Stimulated activated CD8-positive, alpha-beta memory T cell treated with anti-CD3 and anti-CD28 coated beads, Interleukin-2, amount 100 ng/mL, for 1 hour (primary cell): ENCODE measurements at places on chromosomes 11 and 22.

DNA sequence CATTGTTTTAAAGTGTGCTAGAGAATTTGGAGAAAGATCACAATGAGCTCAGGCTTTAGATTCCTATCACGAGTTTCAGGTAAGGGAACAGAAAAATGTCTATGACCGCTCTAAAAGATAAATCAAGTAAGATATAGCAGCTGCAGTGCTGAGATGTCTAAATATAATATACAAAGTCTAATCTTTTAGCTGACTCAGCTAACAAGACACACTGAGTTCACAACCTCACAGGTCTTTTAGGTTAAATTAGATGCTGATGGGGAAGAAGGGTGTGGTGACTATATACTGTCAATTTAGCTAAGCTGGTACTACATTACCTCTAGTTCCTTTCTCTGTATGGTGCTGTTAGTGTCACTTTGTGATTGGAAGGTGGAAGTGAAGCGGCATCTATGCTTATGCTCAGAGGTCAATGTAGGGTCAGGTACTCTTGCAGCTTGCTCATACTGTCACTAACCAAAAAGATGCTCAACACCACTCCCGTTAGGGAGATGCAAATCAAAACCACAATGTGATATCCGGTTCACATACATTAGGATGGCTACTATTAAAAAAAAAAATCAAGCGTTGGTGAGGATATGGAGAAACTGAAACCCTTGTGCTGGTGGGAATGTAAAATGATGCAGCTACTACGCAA, 283.5 kb downstream of the SWAP70 start:
- no peak for DNase-seq

GRCh38 chr22:27749597-27750225, 51.8 kb downstream of the MN1 start:
- no peak for DNase-seq

- no peak for DNase-seq
These were observed 95.3 kb upstream of the RCN1 start for GRCh38 chr11:31995525-31996094.

DNA sequence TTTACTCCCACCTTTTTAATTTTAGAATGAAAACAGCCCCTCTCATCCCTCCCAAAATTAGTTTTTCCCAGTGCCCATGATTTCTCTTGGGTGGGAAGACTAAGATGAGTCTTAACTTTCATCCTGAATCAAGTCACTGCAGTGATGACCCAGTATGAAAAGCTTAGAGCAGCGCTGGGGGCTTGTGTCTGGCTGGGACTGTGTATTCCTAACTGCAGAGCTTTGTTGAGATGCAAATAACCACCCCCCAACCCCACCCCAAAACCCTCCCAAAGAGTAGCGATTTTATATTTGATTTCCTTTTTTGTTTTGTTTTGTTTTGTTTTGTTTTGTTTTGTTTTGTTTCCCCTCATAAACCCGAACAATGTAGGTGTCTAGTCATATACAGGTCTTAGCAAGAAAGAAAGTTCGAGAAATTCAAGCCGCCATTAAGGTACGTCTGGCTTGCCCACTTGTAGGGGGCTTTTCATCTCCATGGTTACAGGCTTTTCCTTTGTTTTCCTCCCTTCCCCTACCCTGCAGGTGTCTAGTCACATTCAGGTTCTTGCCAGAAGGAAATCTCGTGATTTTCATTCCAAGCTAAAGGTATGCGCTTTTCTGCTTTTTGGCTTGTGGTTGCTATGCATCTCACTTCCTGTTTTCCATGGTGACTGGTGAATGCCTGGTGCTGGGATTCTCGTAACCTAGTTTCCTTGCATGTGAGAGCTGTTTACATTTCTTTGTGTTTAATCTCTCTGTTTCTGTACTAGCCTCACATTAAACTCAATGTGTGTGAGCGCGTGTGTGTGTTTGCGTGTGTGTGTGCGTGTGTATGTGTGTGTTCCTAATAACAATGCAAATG, 144.6 kb upstream of the RASSF10 start:
- no peak for DNase-seq

GRCh38 chr22:23292453-23293350, 112.4 kb downstream of the BCR start:
- DNase-seq = no peak

- DNase-seq = no peak
These were observed 164.6 kb upstream of the PDGFD start for GRCh38 chr11:104328512-104328907.

DNA sequence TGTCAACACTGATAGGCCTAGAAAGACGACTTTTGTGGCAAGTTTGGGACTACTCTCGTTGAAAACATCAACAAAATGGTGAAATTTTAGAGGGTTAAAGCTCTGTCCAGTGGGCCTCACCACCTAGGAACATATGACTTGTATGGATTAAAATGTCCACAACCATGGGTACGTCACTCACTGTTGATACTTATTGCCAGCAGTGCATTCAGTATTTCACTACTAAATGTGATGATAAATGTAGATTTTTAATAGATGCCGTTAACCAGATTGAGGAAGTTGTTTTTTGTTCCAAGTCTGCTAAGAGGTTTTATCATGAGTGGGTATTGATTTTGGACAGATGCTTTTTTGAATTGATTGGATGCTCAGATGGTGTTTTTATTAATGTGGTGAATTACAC, 33.7 kb downstream of the POLD3 start:
- DNase-seq = no peak

DNA sequence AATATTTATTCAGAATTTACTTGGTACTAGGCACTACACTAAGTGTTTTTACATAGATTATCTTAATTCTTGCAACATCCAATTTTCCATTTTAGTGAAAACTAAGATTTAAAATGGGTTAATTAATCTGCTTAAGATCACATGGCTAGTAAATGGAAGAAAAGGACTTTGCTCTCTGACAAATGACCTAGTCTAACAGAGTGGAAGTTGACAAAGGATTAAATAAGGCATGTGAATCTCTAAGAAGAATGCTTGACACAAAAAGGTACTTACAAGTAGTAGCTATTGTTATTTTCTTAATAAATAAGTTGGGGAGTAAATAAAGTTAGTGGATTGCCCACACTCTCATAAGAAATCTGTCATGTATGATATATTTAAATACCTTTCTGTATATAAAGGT, 584.8 kb downstream of the DLG2 start:
- no peak for DNase-seq

DNA sequence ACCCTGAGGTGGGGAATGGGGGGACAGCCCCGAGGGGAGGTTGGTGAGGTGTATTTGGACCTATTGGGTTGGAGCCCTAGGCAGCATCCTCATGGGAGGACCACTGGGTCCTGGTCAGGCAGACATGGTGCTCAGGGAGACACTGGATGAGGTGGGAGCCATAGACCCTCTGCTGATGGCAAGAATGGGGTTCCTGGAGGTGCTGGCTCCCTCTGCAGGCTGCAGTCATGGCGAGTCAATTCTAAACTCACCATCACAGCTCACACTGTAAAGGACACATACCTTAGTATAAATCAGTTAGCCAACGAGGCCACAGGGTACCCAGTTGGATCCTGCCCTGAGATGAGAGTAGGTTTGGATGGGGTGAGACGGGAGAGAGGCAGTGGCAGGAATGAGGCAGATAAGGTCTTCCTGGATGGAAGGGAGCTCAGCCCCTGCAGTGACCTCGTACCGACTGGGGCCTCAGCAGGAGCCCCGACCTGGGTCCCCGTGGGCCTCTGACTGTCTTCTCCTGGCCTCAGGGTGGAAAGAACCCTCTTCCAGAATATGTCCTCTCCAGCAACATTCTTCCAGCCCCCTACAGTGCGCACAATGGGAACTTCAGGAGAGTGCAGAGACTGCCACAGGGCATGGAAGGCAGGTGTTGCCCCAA, 1.7 kb upstream of the GAB4 start:
- DNase-seq = no peak

GRCh38 chr11:77035039-77035438, 841 bp downstream of the B3GNT6 start:
- no peak for DNase-seq

DNA sequence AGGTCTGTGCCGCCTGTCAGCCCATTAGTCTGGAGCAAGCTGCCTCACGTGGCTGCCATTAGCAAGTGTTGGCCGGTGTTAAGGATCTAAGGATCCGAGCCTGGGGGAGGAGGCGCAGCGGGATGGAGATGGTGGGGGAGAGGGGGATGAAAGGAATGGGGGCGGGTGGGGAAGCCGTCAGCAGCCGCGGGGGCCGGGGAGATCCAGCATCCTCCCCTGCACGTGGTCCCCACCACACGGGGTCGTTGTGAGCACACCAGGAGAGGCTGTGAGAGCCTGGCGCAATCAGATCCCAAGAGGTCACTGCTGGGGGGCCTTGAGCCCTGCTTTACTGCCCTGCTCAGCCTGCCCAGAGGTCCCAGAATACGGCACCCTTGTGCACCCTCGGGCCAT, 7.3 kb downstream of the CABP7 start:
- DNase-seq = no peak
